ENCODE measurements at places on chromosomes 11 and 22. TPM values are rescaled to one million over a fixed set of nuclear protein-coding genes. Genes with fewer than 3 reads are reported as not detected.

GUCY1A2 gene
- 0.01 TPM for total RNA-seq

BID gene
- total RNA-seq: 74.3 TPM

LRRN4CL gene
- 0.12 TPM for total RNA-seq

MYOD1 gene
- total RNA-seq: not detected

MUC6 gene
- total RNA-seq: not detected

SCGB1A1 gene
- total RNA-seq: not detected

NOX4 gene
- not detected for total RNA-seq

PAFAH1B2 gene
- 35.0 TPM for total RNA-seq

TEX54 gene
- not detected for total RNA-seq

TSPAN32 gene
- not detected for total RNA-seq

MS4A6E gene
- total RNA-seq: not detected

MPZL2 gene
- total RNA-seq: not detected

ARFIP2 gene
- total RNA-seq: 57.4 TPM

RFPL1 gene
- not detected for total RNA-seq

C22orf31 gene
- total RNA-seq: not detected

BCO2 gene
- 0.79 TPM for total RNA-seq

TSPO gene
- 126 TPM for total RNA-seq

MS4A4E gene
- not detected for total RNA-seq

PSMA1 gene
- total RNA-seq: 189 TPM

MCAM gene
- 9.5 TPM for total RNA-seq

CECR2 gene
- total RNA-seq: 0.12 TPM

OR8G1 gene
- total RNA-seq: not detected
